Neural progenitor cell (in vitro differentiated cells): ENCODE measurements at places on chromosomes 11 and 22.

DNA sequence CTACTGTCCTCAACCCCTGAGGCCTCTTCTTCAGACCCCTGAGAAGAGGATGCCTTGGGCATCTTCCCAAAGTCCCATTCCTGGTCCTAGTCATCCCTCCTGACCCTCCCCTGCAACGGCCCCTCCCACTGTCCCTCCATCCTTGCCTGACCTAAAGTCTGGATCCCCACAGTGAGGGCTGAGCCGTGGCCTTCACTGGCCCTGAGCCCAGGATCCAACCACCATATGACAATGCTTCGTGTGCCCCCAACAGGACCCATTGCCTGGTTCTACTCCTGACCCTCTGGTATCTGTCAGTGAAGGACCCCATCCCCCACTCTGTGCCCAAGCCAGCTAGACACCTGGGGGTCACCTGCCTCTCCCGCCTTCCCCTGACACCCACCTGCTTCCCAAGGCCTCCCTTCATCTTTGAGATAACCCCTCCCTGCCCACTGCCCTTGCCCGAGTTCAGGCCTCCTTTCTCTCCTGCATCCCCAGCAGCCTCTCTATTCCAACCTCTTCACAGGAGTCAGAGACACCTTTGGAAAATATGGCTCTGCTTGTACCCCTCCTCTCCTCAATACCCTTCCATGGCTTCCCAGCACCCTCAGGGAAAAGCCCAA is 48.0 kb downstream of the LRRC32 start:
- DNase-seq = no peak

GRCh38 chr11:90704510-90704909 is 481.7 kb upstream of the CHORDC1 start:
- no peak for DNase-seq

GRCh38 chr22:50576070-50576469 is 2.2 kb downstream of the CPT1B start:
- DNase-seq = peak; percentile 61

GRCh38 chr11:1301220-1302000 is 8.0 kb downstream of the TOLLIP start:
- no peak for DNase-seq

DNA sequence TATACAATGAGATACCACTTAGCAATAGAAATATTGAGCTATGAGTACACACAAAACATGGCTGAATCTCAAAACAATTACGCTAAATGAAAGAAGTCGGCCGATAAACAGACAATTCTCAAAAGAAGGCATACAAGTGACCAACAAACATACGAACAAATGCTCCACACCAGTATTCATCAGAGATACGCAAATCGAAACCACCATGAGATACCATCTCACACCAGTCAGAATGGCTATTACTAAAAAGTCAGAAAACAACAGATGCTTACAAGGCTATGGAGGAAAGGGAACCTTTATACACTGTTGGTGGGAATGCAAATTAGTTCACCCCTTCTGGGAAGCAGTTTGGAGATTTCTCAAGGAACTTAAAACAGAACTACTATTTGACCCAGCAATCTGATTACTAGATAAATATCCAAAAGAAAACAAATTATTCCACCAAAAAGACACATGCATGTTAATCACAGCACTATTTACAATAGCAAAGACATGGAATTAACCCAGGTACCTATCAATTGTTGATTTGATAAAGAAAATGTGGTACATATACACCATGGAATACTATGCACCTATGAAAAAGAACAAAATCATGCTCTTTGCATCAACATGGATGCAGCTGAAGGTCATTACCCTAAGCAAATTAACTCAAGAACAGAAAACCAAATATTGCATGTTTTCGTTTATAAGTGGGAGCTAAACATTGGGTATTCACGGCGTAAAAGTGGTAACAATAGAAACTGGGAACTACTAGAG is 90.9 kb upstream of the GRAMD1B start:
- DNase-seq = no peak

DNA sequence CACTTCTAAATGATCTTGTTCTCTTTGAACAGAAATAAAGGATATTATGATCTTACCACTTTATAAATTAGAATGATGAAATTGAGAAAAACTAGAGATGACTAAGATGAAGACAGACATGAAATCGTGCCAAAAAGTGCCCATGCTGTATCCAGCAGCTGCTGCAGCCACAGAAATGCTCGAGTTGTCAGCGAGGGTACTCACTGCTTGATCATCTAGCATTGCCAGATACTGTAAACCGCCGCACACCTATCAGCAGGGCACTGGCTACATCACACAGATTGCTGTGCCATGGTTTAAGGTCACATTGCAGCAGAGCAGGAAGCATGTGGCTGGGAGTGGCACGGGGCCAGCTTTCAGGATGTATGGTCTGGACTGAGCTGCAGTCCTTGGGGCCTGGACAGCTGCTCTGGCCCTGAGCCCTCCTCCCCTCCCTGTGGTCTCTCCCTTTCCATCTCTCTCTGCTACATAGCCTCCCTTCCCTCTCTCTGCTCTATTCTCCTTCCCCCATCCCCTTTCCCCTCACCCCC is 51.0 kb upstream of the SEPTIN5 start:
- DNase-seq = no peak

GRCh38 chr22:41570221-41570620 is 9.4 kb downstream of the CSDC2 start:
- no peak for DNase-seq

- no peak for DNase-seq
Measured at GRCh38 chr11:119567688-119568582, 145.0 kb upstream of the THY1 start.

DNA sequence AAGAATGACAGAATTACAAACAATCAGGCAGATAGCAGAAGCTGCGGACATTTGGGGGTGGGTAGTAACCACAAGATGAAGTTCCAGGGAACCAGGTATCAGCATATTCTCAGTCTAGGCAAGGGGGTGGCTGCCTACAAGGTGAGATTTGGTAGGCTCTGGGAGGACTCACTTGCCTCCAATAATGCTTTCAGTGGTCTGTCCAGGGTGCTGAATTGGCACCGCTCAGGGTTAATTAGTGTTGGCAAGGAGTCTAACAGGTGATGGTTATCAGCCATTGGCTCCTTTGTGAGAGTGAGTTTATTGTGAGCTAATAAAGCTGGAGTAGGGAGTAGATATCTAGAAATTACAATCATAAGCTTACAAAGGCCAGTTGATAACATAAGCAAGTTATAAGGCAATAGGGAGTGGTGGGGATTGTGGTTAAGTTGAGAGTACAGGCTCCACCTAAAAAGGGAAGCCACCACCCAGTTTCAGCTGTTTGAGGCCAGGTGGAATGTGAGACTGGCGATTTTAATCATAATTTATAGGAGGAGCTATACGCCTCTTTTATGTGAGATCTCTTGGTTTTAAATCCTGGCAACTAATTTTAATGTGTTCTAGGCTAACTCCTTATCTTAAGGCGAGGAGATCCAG is 320.5 kb downstream of the MIAT start:
- peak; percentile 63 for DNase-seq
